ENCODE measurements at places on chromosomes 7 and 10. TPM values are rescaled to one million over a fixed set of nuclear protein-coding genes. Genes with fewer than 3 reads are reported as not detected.

DNA sequence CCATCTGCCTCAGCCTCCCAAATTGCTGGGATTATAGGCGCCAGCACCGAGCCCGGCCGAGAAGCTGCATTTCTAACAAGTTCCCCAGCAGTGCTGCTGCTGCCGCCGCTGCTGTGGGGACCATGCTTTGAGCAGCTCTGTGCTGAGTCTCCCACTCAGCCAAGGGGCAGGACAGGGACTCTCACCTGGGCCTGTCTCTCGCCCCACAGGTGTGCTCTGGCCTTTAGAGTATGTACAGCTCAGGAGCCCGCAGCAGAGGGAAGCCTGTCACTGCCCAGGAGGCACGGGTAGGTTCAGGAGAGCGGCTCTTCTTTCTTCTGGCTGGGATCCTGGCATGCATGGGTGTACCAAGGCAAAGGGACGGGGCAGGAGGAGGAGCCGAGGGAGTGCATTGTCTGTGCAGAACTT lies 130.1 kb downstream of the CAMK1D start:
- peaks cover 5% of the 10 kb centered on the region for H3K4me1 ChIP-seq
- H3K4me3 ChIP-seq: no peak overlapping the region
- peaks cover 2% of the 10 kb centered on the region for H3K36me3 ChIP-seq
- H3K27me3 ChIP-seq: no peaks in the 10 kb centered on the region
- no peak for DNase-seq
- H3K27ac ChIP-seq: no peak overlapping the region

DNA sequence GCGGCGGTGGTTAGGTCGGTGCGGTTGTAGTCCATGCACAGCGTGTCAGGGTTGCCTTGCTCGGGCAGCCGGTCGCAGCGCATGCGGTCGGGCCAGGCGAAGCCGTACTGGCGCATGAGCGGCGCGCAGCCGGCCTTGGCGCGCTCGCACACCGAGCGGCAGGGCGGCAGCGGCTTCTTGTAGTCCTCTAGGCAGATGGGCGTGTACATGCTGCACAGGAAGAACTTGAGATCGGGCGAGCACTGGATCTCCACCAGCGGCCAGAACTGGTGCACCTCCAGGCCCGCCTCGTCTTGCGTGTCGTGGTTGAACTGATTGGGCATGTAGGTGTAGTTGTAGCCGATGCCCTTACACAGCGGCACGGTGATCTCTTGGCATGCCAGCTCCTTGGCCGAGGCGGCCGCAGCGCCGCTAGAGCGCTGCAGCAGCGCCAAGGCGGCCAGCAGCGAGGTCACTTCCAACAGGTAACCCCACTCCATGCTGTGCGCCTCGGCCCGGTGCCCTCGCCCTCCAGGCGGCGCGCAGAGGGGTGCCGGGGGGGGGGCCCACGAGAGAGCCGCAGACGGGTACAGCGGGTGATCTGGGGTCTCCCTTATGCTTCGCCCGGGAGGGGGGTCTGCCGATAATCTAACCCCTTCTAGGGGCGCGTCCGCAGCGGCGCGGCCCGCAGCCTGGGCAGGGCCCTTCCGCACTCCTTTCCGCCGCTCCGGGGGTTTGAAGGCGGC lies 983 bp downstream of the FZD8 start:
- H3K4me1 ChIP-seq: peaks cover 34% of the 10 kb centered on the region
- H3K27me3 ChIP-seq: peaks cover 81% of the 10 kb centered on the region
- no peaks in the 10 kb centered on the region for H3K36me3 ChIP-seq
- H3K4me3 ChIP-seq: peak overlapping the region; percentile 91
- H3K27ac ChIP-seq: no peak overlapping the region
- DNase-seq: peak; percentile 62

GRID1 gene
- total RNA-seq: 1.1 TPM

DNA sequence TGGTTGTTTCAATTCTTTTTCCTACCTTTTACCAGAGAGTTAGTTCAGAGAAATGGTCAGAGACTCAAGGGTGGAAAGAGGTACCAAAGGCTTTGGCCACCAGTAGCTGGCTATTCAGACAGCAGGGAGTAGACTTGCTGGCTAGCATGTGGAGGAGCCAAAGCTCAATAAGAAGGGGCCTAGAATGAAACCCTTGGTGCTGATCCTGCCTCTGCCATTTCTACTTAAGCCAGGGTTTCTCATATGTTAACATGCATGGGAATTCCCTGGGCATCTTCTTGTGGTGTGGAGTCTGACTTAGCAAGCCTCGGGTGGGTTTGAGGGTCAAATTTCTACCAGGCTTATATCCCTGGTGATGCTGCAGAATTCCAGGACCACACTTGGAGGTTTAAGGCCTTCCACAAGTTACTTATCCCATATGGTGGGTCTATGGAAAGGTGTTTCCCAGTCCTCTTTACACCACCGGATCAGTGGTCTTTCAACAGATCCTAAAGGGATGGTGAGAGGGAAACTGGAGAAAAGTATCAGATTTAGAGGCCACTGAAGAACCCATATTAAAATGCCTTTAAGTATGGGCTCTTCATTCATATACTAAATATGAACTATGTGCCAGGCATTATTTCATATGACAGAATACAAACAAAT lies 3.2 kb downstream of the IL6 start:
- H3K4me1 ChIP-seq: peaks cover 14% of the 10 kb centered on the region
- no peak overlapping the region for H3K4me3 ChIP-seq
- H3K36me3 ChIP-seq: no peaks in the 10 kb centered on the region
- H3K27me3 ChIP-seq: peaks cover 23% of the 10 kb centered on the region

DNA sequence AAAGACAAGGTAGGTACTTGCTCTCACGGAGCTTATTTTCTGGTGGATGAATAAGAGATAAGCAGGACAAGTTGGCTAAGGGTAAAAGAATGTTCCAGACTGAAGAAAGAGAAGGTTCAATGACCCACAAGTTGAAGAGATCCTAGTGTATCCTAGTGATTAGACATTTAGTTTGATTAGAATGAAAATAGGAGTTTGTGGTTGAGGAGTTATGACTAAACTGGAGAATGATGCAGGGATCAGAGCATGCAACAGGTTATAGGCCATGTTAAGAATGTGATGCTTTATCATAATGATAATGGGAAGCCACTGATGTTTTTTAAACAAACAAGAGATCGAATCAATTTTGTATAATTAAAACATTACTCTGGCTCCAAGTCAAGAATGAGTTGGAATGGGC lies 357.2 kb downstream of the HPSE2 start:
- H3K27ac ChIP-seq: no peak overlapping the region
- H3K27me3 ChIP-seq: peaks cover 8% of the 10 kb centered on the region
- no peak overlapping the region for H3K4me3 ChIP-seq
- no peak for DNase-seq
- no peaks in the 10 kb centered on the region for H3K36me3 ChIP-seq

ACTL6B gene
- 2.4 TPM for total RNA-seq

GRCh38 chr10:98316661-98317060 lies 48.7 kb upstream of the LOXL4 start:
- no peaks in the 10 kb centered on the region for H3K36me3 ChIP-seq
- peaks cover 9% of the 10 kb centered on the region for H3K4me1 ChIP-seq
- no peak for DNase-seq
- H3K27ac ChIP-seq: no peak overlapping the region
- no peaks in the 10 kb centered on the region for H3K27me3 ChIP-seq
- no peak overlapping the region for H3K4me3 ChIP-seq

- H3K4me1 ChIP-seq: peaks cover 5% of the 10 kb centered on the region
- no peak overlapping the region for H3K27ac ChIP-seq
- H3K27me3 ChIP-seq: no peaks in the 10 kb centered on the region
- H3K4me3 ChIP-seq: no peak overlapping the region
These were observed 920.9 kb downstream of the LRMDA start for GRCh38 chr10:76352300-76352699.

CALCR gene
- 0.07 TPM for total RNA-seq

CUZD1 gene
- total RNA-seq: not detected

ZNF736 gene
- total RNA-seq: not detected

GRCh38 chr10:70978181-70978580 lies 89.8 kb upstream of the PCBD1 start:
- DNase-seq: no peak
- H3K36me3 ChIP-seq: no peaks in the 10 kb centered on the region
- no peaks in the 10 kb centered on the region for H3K4me1 ChIP-seq
- no peak overlapping the region for H3K4me3 ChIP-seq
- H3K27me3 ChIP-seq: peaks cover 11% of the 10 kb centered on the region

OPN1SW gene
- total RNA-seq: not detected

GRCh38 chr10:68027429-68027828 lies 47.7 kb downstream of the HERC4 start:
- H3K27me3 ChIP-seq: no peaks in the 10 kb centered on the region
- H3K4me1 ChIP-seq: peaks cover 4% of the 10 kb centered on the region
- peak overlapping the region; percentile 27 for H3K27ac ChIP-seq

SLC18A2 gene
- 0.05 TPM for total RNA-seq

- no peaks in the 10 kb centered on the region for H3K27me3 ChIP-seq
- no peaks in the 10 kb centered on the region for H3K36me3 ChIP-seq
- H3K4me3 ChIP-seq: no peak overlapping the region
- no peak for DNase-seq
- H3K27ac ChIP-seq: no peak overlapping the region
- peaks cover 5% of the 10 kb centered on the region for H3K4me1 ChIP-seq
These were observed 161.5 kb downstream of the CREB5 start for GRCh38 chr7:28573651-28574301.

- no peaks in the 10 kb centered on the region for H3K27me3 ChIP-seq
- peaks cover 23% of the 10 kb centered on the region for H3K4me1 ChIP-seq
- no peak overlapping the region for H3K27ac ChIP-seq
These were observed 178.4 kb downstream of the ARHGAP12 start for GRCh38 chr10:31749981-31750840.

GRCh38 chr10:73044378-73045285 lies 52.0 kb downstream of the P4HA1 start:
- H3K4me3 ChIP-seq: no peak overlapping the region
- H3K27ac ChIP-seq: no peak overlapping the region
- no peaks in the 10 kb centered on the region for H3K27me3 ChIP-seq

DNA sequence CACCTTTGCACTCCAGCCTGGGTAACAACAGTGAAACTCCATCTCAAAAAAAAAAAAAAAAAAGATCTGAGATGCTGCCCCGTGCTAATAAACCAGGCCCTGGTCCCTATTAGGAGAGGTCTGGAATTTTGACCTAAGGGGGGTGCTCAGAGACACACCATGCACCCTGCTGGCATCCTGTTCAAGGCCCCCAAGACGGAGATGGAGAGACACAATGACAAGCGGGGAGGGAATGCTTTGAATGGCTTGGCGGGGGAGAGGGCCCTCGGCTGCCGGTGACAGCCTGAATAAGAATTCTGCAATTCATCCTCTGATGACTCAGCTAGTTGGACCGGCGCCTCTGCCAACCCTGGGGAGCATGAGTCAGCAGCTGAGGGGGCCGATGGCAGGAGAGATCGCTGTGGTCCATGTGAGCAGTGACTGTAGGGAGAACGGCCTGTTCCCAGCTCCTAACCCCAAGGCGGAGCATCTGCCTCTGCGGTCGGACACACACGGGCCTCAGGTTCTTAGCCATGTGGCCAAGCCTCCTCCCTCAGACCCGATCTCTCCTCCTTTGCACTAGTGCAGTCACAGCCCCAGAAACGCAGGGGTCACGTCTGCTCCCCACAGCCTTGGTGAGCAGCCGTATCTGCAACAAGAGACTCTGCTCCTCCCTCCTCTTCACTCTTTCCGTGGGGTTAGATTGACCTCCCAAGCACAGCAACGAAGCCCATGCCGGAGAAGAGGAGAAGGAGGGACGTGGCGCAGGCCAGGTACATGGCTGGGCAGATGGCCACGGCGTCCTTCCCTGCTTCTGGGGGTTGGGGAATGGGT lies 14.9 kb downstream of the TRIM56 start:
- peaks cover 2% of the 10 kb centered on the region for H3K27me3 ChIP-seq
- DNase-seq: peak; percentile 36
- peaks cover 17% of the 10 kb centered on the region for H3K4me1 ChIP-seq
- H3K27ac ChIP-seq: peak overlapping the region; percentile 85
- peak overlapping the region; percentile 24 for H3K4me3 ChIP-seq
- no peaks in the 10 kb centered on the region for H3K36me3 ChIP-seq

HOXA6 gene
- 1.6 TPM for total RNA-seq

DNA sequence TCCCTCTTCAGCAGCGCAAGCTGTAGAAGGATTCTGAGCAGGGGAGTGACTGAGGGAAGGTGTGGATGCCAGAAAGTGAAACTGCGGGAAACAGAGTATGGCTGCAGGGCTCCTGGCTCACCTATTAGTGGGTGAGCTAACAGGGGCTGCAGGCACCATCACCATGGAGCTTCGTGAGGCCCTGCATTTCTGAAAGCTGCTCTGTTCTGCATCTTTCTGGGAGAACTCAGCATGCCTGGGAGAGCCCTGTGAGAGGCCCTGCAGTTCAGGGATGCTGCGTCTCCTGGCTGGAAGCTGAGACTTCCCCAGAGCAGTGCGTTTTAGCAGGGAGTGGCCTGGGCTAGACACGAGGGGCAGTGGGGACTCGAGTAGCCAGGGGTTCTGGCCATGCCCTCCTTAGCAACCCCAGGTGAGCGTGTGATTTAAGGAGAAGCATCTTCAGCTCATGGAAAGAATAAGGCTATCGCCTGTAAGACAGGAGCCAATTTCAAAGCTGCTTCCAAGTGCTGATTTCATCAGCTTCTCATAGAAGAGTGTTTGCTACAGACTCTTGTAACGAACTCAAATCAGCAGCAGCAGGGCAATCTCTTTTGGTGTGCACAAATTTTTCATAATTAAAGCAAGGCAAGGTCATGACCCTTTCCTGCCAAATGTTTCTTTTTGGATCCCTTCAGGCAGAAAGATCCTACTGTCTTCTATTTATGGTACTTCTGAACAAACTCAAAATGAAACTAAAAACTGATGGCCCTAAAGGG lies 293.6 kb upstream of the ZNF32 start:
- H3K27me3 ChIP-seq: no peaks in the 10 kb centered on the region
- DNase-seq: no peak
- H3K4me3 ChIP-seq: no peak overlapping the region

GRCh38 chr7:25325186-25325757 lies 97.0 kb upstream of the NPVF start:
- no peak overlapping the region for H3K4me3 ChIP-seq
- H3K36me3 ChIP-seq: no peaks in the 10 kb centered on the region
- no peak overlapping the region for H3K27ac ChIP-seq
- peaks cover 3% of the 10 kb centered on the region for H3K27me3 ChIP-seq
- DNase-seq: no peak
- peaks cover 4% of the 10 kb centered on the region for H3K4me1 ChIP-seq

DNA sequence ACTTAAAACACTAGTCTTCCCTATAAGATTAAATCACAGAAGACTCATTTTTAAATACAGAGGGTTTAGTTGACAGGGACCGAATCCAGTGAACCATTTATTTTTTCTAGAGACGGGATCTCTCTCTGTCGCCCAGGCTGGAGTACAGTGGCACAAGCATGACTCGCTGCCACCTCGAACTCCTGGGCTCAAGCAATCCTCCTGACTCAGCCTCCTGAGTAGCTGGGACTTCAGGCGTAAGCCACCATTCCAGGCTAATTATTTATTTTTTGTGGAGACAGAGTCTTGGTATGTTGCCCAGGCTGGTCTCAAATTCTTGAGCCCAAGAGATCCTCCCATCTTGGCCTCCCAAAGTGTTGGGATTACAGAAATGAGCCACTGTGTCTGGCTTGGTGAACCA lies 20.9 kb upstream of the LYZL1 start:
- no peak for DNase-seq
- no peaks in the 10 kb centered on the region for H3K27me3 ChIP-seq
- H3K4me3 ChIP-seq: no peak overlapping the region

- no peak overlapping the region for H3K4me3 ChIP-seq
- H3K4me1 ChIP-seq: peaks cover 9% of the 10 kb centered on the region
- no peak overlapping the region for H3K27ac ChIP-seq
- no peak for DNase-seq
- H3K36me3 ChIP-seq: no peaks in the 10 kb centered on the region
- H3K27me3 ChIP-seq: no peaks in the 10 kb centered on the region
These were observed 357.1 kb downstream of the PCLO start for GRCh38 chr7:82805527-82805960.

POM121 gene
- 68.8 TPM for total RNA-seq

- no peak overlapping the region for H3K27ac ChIP-seq
- no peak overlapping the region for H3K4me3 ChIP-seq
- peaks cover 20% of the 10 kb centered on the region for H3K27me3 ChIP-seq
- peaks cover 3% of the 10 kb centered on the region for H3K36me3 ChIP-seq
- DNase-seq: no peak
These were observed 21.6 kb downstream of the SFTPD start for GRCh38 chr10:79927111-79927828.
